Suppressor macrophage (primary cell): ENCODE measurements at places on chromosomes 7 and 10.

GRCh38 chr10:78619896-78620295 is 448.9 kb upstream of the ZMIZ1 start:
- DNase-seq = no peak

DNA sequence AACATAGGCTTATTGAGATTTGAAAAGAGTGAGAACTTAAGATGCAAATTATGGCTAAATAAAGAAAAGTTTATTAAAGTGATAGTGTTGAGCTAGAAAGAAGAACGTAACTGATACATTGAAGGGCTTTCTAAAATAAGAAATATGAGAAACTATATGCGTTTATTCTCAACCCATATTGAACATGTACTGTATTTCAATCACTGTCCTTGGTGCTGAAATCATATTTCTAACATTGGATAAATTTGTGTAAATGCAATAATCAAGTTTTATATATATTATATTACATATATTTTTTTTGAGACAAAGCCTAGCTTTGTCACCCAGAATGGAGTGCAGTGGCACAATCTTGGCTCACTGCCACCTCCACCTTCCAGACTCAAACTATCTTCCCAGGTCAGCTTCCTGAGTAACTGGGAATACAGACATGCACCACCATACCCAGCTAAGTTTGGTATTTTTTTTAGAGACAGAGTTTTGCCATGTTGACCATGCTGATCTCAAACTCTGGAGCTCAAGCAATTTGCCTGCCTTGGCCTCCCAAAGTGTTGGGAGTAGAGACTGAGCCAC is 1065.8 kb downstream of the REEP3 start:
- DNase-seq = peak; percentile 1

DNA sequence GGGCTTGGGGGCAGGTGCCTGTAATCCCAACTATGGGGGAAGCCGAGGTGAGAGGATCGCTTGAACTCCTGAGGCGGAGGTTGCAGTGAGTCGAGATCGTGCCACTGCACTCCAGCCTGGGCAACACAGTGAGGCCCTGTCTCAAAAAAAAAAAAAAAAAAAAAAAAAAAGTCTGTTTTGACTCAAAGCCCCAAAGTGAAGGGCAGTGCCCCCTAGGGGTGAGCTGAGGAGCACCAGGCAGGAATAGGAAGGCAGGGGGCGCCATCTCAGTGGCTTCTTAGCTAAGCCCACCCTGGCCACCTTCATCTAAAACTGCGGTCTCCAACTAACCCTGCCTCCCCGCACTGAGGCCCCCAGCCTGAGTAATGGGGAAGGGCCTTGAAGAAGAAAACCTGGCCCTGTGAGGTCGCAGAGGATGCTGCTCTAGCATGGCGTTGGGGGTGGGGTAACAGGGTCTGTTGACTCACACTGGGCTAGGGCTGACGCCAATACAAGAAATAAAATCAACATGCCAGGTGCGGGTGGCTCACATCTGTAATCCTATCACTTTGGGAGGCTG is 9.8 kb downstream of the PODXL start:
- peak; percentile 30 for DNase-seq

GRCh38 chr10:50232261-50232639 is 19.1 kb downstream of the ASAH2 start:
- DNase-seq = peak; percentile 14

GRCh38 chr7:105578496-105578895 is 2.8 kb downstream of the EFCAB10 start:
- no peak for DNase-seq

DNA sequence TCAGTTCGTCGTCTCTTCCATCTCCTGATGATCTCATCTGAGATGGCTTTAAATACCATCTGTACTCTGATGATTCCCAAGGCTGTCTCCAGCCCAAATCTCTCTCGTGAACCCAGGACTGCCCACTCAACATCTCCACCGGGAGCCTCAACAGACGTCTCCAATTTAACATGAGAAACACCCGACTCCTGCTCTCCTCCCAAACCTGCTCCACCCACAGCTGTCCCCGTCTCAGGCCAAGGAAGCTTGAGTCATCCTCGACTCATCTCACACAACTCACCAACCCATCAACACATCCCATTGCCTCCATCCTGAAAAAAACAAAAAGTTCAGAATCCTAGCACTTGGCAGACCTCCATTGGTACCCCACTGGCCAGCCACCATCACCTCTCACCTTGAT is 29.7 kb upstream of the CALN1 start:
- DNase-seq = no peak

- DNase-seq = peak; percentile 45
Measured at GRCh38 chr7:16989811-16990413, 108.1 kb upstream of the AGR3 start.
